Hematopoietic multipotent progenitor cell (in vitro differentiated cells): ENCODE measurements at places on chromosomes 3 and 15.

GRCh38 chr3:128307029-128307633 lies 153.8 kb downstream of the EEFSEC start:
- no peak for DNase-seq

- no peak for DNase-seq
These were observed 216.8 kb downstream of the VGLL3 start for GRCh38 chr3:86774082-86774691.

GRCh38 chr15:44295750-44296431 lies 7.4 kb downstream of the GOLM2 start:
- no peak for DNase-seq

GRCh38 chr3:17740721-17741141 lies 1.7 kb downstream of the TBC1D5 start:
- DNase-seq: no peak

GRCh38 chr3:195446359-195446758 lies 3.5 kb upstream of the ACAP2 start:
- DNase-seq: no peak

DNA sequence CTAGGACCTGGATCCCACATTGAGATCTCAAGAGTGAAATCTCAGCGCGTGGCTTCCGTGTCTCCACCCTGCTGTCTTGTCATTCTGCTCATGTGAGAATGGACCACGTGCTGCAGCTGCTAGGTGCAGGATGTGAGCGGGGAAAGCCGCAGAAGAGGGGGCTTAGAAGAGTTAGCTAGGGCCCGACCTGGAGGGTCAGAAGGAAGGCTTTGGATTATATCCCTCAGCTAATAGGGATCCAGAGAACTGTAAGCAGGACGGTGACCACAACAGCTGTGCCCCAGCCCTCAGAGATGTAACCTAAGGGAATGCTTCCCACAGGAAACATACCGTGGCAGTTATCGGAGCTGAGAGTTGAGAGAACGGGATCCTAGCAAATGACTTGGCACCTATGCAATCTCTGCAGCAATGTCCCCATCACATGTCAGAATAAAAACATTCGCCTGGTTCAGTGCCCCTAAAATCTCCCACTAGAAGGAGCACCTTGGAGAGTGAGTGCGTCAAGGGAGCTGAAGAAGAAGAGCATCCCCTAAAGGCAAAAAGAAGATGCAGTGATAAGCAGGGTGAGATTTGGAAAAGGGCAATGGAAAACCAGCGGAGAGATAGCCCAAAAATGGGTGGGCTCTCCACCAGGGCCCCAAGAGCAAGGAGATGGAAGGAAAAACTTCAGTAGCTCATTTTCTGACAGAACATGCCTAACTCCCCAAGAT lies 76.9 kb upstream of the ST8SIA2 start:
- DNase-seq: no peak
